Epithelial cell of prostate (primary cell): ENCODE measurements at places on chromosomes 7 and 10.

DNA sequence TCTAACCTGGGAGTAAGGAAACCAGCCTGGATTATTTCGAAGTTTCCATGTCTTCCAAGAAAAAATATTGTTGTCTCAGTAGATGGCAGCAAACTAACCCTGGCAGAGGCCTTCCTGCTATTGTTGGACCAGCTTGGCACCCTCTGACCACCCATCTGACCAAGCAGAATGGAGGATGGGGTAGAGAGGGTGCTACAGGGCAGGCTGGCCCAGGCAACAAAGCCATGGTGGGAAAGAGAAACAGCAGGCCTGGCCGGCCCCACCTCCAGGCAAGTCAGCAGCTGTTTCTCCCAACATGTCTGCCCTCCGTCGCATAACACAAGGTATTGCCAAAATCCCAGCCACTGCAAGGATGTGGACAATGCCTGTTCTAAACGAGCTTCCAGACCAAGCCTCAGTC lies 95.0 kb downstream of the FAM53B start:
- DNase-seq, result no peak

- no peak for DNase-seq
Observed at GRCh38 chr7:151437866-151438516, 1.9 kb downstream of the CRYGN start.

GRCh38 chr10:8056871-8057331 lies 2.4 kb downstream of the GATA3 start:
- DNase-seq, result no peak

GRCh38 chr7:32427769-32428291 lies 62.4 kb downstream of the LSM5 start:
- peak; percentile 34 for DNase-seq

DNA sequence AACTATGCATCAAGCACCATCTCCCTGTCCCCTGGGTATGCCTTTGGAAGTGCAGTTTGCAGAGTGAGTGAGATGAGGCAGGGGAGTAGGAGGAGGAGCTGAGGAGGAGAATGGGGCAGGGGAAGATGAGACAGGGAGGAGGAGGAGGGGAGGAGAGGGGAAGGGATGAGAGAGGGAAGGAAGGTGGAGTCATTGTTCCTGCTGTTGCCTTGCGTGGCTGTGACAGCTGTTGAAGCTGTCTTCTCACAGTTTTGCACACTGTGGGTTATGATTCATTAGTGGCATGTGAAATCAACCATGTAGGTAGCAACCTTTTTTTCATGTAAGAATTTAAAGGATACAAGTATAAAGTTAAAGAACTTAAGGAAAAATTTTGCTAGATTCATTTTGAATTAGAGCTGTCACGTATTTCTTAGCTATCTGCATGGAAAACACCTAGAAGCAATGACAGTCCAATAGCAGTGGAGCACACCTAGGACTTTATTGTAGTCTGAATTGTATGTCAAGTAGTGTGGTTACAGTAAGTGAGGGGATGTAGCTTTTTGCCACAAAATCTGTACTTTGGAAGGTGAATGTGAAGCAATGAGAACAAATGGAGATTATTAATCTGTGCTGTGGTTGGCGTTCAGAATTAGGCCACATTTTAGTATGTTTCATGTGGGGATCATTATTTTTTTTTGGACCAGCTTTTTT lies 21.7 kb downstream of the CCM2 start:
- no peak for DNase-seq

GRCh38 chr7:23696916-23697441 lies 13.0 kb upstream of the STK31 start:
- DNase-seq, result no peak

- no peak for DNase-seq
Observed at GRCh38 chr10:100828738-100829096, 83.3 kb downstream of the PAX2 start.

DNA sequence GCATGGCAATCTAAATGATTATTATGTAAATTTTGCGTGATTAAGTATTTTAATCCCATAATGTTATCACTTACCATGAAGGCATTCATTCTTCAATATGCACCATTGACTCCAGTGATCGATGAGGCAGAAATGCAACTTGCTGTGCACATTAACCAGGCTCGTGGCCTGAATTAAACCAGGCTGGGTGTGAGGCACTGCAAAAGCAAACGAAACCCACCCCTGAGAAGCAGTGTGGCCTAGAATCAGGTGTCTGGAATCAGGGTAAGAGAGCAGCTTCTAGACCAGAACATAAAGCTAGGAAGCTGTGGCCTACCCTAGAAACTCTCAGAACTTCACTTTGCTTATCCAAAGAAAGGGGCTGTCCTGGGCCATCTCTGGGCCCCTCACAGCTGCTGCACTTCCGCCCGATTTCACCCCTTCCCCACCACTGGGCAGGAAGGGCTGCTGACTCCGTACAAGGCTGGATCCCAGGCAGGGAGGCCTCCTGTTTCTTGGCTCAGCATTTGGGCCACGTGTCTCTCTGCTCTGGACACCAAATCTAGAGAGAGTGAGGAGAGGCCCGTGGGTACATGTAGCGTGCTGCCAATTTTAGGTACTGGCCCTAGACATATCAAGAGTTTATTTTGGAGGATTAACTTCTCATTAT lies 4.4 kb downstream of the PTPRE start:
- no peak for DNase-seq

DNA sequence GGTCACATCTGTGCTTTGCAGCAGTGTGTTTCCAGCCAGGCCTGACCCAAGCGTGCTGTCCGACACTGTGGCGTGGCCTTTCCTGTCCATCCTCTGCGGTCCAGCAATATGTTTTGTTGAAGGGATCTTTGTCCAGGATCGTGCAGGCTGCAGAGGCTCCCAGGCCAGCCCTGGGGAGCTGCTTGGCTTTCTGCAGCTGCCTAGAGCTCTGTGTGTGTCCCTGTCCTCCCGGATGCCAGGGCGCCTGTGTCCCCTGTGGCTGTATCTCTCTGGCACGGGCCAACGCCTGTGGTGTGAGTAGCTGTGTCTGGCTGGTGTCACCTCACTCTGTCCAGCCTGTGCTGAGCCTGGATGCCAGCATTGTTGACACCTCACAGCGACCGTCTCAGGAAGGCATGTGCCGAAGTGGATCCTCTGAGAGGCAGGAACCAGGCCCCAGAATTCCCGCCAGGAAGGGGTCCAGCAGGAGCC lies 94.5 kb downstream of the INPP5A start:
- no peak for DNase-seq

DNA sequence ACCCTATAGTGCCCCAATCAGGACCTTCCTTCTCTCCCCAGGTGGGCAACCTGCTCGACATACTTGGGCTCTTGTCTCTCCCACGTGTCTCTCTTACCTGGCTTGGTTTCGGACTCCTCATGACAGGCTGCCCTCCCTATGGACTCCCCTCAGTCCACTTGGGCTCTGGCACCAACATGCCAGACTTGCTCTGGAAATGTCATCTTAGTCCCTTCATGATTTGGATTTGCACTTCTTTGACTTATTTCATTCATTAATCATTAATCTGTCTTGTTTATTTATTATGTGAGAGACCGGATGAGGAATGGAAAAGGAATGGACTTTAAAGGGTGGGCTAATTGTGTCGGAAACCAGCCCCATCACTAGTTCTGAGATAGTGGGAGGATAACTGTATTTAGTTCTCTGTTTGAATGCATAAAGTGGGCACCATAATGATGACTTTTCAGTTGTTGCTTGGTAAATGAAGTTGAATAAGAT lies 108.0 kb downstream of the SND1 start:
- DNase-seq, result no peak

DNA sequence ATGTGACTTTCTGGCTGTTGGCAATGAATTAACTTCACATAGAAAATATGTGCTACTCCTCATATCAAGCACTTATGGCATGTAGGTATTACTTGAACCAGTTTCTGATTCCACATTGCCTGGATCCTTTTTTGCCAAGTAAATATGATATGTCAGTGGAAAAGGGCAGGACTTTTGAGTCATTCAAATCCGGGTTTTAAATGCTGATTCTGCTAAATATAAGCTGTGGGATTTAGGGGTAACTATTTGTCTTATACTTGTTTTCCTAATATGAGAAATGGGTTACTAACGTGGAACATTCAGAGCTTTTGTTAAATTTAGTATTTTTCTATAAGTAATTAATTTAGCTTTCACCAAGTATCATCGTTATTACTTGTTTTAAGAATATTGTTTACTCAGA lies 108.0 kb upstream of the HGF start:
- DNase-seq, result no peak

GRCh38 chr10:133230044-133230361 lies at the start of gene UTF1:
UTF1 (plus strand) TSS chr10:133230217; CDS start chr10:133230289, 72 bp downstream.
- DNase-seq, result no peak

- DNase-seq, result no peak
Observed at GRCh38 chr7:103132995-103133688, 15.8 kb downstream of the NAPEPLD start.

- no peak for DNase-seq
Observed at GRCh38 chr7:69701288-69701687, 103.0 kb downstream of the AUTS2 start.

GRCh38 chr10:51342381-51342780 lies 268.1 kb downstream of the PRKG1 start:
- DNase-seq, result no peak

- no peak for DNase-seq
Observed at GRCh38 chr7:18566829-18567228, 71.3 kb downstream of the HDAC9 start.

DNA sequence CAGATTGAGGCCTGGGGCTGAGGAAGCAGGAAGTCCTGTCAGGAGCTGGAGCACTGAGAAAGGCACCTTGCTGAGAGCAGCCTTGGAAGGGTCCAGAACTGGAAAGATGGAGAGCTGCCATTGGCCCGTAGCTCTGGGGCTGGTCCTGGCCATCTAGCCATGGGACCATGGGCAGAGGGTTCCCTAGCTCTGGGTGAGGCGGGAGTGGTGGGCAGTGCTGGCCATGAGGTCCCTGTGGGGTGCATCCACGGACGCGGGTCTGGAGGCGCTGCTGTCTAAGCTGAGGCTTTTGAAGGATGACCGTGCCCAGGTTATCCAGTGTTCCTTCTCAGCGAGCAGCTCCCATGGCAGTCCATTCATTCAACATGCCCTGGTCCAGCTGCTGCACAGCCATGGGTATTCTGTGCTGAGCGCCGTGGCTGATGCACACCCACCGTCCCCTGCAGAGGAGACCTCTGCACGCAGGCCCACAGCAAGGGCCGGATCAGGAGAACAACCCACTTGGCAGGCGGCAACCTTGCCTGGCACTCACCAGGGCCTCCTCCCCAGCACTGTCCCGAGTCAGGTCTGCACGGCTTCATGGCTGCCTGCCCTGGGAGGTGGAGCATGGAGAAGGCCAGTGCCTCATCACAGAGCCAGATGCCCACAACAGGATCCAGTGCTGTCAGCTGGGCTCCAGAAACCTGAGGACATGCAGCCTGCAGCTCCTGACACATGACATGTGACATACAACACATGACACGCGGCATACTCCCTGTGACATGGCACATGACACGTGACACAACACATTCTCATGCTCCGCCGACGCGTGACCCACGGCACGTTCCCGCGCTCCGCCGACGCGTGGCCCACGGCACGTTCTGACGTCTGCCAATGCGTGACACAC lies 121.9 kb downstream of the INPP5A start:
- DNase-seq, result no peak

DNA sequence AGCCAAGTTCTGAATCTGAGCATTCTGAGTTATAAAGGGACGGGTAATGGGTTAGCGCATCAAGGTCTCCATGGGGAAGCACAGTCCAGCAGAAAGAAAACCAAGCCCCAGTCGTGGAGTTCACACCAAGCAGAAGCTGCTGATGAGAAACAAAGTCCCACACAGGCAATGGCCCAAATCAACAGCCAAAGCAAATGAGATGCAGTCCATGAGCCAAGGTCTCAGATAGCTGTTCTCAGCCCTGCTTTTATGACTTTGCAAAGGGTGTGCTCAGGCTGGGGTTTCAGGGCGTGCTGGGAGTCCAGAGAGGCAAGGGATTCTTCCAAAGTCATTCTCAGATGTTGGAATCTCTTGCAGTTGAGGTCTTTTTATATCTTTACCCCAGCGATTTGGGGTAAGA lies 32.0 kb downstream of the THNSL1 start:
- no peak for DNase-seq

GRCh38 chr7:43632746-43633145 lies 49.8 kb downstream of the STK17A start:
- DNase-seq, result no peak

DNA sequence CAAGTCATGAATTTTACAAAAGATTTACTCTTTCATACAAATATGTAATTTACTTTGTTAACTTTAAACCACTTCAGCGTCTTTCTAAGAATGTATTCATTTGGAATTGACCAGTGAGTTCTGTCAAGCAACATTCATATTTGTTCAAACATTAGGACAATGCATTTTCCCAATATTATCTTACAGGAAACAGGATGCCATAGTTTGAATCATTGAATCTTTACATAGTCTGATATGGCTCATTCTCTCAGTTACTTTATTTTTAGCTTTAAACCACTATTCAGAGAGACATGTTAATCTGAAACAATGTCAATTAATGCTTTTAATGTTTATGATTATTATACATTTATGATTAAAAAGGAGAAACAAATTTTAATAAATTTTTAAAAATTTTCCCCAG lies 21.1 kb upstream of the MEOX2 start:
- no peak for DNase-seq

DNA sequence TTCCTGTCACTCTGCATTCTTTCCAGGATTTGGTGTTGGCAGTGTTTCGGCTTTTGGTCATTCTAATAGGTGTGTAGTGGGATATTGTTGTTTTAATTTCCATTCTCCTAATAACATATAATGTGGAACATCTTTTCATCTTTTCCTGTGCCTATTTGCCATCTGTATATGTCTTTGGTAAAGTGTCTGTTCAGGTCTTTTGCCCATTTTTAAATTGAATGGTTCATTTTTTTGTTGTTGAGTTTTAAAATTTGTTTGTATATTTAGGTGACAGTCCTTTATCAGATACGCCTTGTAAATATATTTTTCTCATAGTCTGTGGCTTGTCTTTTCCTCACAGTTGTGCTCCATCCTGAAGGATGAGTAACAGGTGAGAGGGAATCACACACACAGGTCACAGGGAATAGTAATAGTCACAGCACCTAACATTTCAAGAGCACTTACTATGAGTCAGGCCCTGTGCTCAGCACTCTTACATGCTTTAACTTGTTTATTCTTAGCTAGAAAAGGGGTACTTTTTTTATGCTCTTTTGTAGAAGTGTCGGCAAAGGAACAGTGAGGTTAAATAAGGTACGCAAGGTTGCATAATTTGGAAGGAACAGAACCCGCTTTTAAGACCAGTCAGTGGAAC lies 117.1 kb upstream of the GATA3 start:
- DNase-seq, result peak; percentile 88

GRCh38 chr10:60950300-60950699 lies 6.3 kb upstream of the RHOBTB1 start:
- no peak for DNase-seq

GRCh38 chr10:55200020-55200419 lies 399.0 kb upstream of the PCDH15 start:
- no peak for DNase-seq
